Activated CD4-positive, alpha-beta T cell treated with anti-CD3 and anti-CD28 coated beads for 48 hours (primary cell): ENCODE measurements at places on chromosomes 4 and X.
A peak's percentile ranks its signal among the peaks of the same experiment; 100 is the strongest.

GRCh38 chrX:150854856-150855255 is 43.6 kb downstream of the CD99L2 start:
- no peak for DNase-seq

GRCh38 chrX:19389227-19389845 is 45.6 kb downstream of the PDHA1 start:
- no peak for DNase-seq

GRCh38 chr4:8156617-8157016 is 2.0 kb downstream of the ABLIM2 start:
- DNase-seq = no peak

GRCh38 chr4:53366301-53366716 is 448 bp upstream of the SCFD2 start:
- no peak for DNase-seq

- DNase-seq = no peak
Observed at GRCh38 chr4:102945066-102945465, 74.4 kb downstream of the SLC9B1 start.

GRCh38 chrX:101931488-101932248 is at the start of gene ZMAT1:
TSS of gene ZMAT1 (minus strand) at chrX:101932027. CDS start at chrX:101932008, 19 bp downstream.
- DNase-seq = peak; percentile 95

DNA sequence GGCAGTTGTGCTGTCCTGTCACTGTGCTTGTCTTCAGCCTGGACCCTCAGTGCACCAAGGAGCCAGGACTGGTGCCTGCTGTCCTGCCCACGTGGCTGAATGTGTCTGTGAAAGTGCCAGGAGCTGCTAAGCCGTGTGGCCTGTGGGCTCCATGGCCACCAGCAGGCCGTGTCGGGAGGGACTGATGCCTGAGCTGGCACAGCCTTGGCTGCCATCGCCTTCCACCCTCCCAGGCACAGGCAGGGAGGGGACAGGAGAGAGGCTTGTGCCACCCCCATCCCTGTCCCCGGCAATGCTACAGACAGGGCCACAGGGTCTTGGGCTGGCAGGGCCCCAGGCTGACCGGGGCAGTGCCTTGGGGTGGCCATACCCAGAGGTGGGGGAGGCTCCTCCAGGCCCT is 24.8 kb downstream of the DOK7 start:
- no peak for DNase-seq

- DNase-seq = peak; percentile 67
Observed at GRCh38 chrX:40174854-40175510, 77.2 kb upstream of the BCOR start.

DNA sequence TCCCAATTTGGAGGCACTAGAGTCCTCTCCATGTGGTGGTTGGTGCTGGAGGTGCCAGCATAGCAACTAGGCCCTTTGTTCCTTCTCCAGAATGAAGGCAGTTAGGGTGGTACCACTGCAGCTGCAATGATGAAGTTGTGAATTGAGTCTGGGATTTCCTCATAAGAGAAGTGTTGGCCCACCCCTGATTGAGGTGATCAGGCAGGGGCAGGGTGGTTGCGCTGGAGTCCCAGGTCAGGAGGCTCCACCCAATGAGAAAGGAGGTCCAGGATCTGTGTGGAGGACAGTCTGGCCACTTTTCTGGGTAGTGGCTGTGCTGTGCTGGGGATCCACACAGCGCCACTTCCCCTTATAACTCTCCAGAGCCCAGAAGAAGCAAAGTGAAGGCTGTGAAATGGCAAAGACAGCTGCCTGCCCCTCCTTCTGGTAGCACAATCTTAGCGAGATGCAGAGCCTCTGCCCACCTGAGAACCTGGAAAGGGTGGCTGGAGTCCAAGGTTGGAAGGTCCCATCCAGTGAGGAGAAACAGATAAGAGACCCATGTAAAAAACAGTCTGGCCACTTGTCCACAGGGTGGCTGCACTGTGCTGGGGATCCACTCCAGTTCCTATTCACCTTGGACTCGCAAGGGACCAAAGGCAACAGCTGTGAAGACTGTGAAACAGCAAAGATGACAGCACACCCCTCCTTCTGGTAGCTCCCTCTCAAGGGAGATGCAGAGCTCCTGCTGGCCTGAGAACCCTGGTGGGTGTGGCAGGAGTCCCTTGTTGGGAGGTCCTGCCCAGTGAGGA is 124.6 kb downstream of the RRAGB start:
- DNase-seq = no peak

DNA sequence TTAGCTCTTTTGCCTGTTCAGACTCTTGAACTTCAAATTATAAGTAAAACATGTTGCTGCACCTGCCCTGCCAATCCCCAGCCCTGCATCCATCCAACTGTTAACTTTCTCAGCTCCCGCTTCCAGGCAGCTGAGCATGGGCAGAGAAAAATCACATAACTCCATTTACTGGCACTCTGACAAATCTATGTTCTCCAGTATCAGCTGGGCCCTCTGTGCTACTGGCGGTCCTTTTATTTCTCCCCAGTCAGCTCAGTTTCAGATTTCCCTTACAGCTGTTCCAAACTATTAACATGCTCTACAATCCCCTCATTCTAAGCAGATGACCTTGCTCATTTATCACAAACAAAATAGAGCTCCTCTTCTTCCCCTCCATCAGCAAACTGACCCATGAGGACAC is 240.4 kb upstream of the TET2 start:
- DNase-seq = no peak

GRCh38 chr4:81786063-81786763 is 314.5 kb upstream of the RASGEF1B start:
- no peak for DNase-seq

- DNase-seq = no peak
Observed at GRCh38 chr4:89586864-89587263, 250.1 kb downstream of the SNCA start.

GRCh38 chr4:24980064-24980690 is 50.6 kb downstream of the LGI2 start:
- peak; percentile 67 for DNase-seq

- DNase-seq = no peak
Observed at GRCh38 chr4:5887361-5888221, 5.3 kb downstream of the CRMP1 start.

- no peak for DNase-seq
Observed at GRCh38 chr4:122606364-122607043, 14.4 kb downstream of the IL21 start.

- DNase-seq = no peak
Observed at GRCh38 chrX:71978164-71978563, 67.5 kb downstream of the NHSL2 start.

DNA sequence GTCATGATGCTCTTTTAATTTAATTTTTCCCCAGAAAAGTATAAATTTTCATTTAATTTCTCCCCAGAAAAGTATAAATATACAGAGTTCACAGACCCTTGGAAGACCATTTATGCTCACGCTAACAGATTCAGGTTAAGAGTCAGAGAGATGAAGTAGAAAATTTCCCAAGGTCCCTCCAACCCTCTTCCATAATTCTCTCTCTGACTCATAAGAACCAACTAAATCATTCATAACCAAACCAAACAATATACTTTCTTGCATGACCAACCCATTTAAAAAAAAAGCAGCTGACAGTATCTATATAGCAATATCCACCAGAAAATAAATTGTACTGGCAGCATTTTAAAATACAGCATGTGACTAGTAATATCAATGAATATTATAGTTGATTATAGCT is 3.9 kb downstream of the KLHL8 start:
- no peak for DNase-seq

DNA sequence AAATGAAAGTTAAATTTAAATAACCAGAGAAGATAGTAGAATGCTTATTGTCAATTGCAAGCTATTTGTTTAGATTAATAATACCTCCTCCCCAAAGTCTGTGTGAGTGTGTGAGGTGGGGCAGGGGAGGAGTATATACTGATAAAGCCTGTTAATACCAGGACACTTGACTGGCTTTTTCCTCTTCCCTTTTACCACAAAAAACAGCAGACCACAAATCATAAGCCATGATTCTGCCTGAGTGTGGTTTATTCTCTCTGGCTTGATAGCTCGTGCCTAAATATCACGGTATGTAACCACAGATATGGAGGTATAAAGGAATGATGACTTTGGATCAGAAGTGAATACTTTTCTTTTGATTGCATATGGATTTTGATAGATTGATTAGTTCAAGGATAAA is 21.9 kb upstream of the SCRG1 start:
- no peak for DNase-seq

GRCh38 chrX:1521459-1521956 is 15.5 kb downstream of the P2RY8 start:
- DNase-seq = peak; percentile 69

- no peak for DNase-seq
Observed at GRCh38 chr4:164462471-164462870, 291.5 kb upstream of the SMIM31 start.

GRCh38 chrX:15055146-15055930 is 182.1 kb downstream of the MOSPD2 start:
- no peak for DNase-seq

DNA sequence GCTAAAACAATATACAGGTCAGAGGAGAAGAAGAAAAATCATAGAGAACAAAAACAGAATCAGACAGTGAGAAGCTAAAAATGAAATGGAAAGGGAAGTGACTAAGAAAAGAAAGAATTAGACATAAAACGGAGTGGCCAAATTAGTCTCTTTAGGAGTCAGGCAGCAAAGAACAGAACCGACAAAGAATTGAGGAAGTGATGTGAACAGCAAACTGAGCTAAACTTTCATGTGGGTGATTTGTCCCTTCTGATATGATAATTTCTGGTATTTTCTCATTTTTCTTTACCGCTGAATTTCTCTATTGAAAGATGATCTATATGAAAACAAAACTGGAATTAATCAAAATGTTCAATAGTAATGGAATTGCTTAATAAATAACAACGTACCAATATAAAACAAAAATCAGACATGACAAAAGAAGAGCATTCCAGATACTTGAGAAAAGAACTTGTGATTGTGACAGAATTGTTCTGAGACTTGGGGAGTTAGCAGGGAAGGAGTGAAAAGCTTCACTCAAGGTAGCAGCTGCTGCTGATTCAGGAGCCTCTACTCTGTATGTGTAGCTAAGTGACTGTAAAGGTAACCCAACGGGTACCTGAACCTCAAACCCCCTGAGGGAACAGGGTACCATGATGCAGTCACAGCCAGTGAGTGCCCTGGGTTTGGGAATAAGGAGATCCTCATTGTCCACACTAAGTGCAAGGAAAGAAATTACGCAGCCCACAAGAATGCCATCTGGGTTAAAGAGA is 8.8 kb downstream of the TAPT1 start:
- DNase-seq = no peak

DNA sequence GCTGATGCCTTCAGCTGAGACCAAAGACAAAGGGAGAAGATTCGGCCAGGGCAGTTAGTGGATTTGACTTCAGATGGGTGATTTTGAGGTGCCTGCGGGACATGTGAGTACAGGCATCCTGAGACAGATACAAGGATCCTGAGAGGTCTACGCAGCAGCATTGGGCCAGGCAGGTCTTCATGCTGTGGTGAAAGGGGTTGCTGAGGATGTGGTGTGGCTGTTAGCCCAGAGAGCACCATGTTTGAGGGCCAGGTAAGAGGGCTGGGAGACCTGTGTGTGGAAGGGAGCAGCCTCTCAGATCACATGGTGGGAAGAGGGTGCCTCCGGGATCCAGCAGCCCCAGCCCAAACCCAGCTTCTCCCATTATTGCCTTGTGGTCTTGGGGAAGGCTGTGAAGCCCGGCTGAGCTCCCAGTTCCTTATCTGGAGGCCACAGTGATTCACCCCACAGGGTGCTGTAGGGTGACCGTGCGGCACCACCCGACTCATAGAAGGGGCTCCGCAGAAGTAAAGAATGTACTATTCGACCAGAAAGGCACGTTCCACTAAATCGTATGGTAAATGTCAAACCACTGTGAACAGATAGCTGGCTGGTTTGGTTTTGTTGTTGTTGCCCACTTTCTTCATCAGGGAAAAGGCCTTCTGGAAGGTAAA is 27.7 kb upstream of the TADA2B start:
- DNase-seq = no peak

- peak; percentile 38 for DNase-seq
Observed at GRCh38 chrX:63275127-63275526, 76.0 kb downstream of the SPIN4 start.

- no peak for DNase-seq
Observed at GRCh38 chr4:156472624-156473023, 499.0 kb downstream of the PDGFC start.
